ENCODE measurements at places on chromosomes 12 and 14. TPM values are rescaled to one million over a fixed set of nuclear protein-coding genes. Genes with fewer than 3 reads are reported as not detected.

Gene TMEM229B
- total RNA-seq = 10.4 TPM

Gene KIF5A
- total RNA-seq = 0.93 TPM

Gene MYF6
- total RNA-seq = not detected

DNA sequence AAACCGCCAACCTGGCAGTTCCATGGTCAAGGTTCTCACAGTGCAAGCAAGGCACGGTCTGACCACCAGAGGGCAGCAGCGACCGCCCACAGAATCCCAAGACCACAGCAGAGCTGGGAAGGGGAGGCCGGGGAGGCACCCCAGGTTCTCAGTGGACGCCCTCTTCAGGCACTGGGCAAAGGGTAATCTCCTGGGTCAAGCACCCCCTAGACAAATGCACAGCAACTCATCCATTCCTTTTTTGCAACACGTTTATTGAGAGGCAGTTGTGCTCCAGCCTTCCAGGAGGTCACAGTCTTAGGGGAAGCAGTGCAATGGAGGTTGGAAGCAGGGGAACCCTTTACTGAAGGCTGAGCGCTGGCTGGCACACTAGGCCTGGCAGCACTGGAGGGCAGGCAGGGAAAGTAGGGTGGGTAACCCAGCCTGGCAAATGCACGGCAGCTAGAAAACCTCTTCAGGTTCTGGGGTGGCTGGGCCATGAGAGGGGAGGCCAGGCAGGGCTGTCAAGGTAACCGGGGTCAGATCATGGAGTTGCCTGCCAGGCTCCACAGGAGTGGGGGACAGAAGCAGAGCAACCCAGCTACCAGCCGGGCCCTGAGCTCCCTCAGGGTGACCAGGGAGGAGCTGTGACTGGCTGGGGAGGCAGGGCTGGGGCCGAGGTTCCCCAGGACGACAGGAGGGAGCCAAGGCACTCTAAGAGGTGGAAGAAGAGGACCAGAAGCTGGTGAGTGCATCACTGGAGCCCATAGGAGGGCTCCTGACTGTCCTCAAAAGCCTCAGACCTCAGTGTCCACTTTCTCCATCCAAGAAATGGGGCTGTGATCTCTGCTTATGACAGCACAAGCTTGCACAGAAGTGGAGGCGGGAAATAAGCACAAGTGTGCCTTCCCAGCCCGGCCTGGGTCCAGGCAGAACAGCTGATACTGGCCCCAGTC, 1.8 kb upstream of the RHOF start:
- H3K4me3 ChIP-seq = peak overlapping the region; percentile 92
- H3K27ac ChIP-seq = peak overlapping the region; percentile 90
- DNase-seq = peak; percentile 87
- no peaks in the 10 kb centered on the region for H3K27me3 ChIP-seq
- H3K36me3 ChIP-seq = peaks cover 47% of the 10 kb centered on the region

DNA sequence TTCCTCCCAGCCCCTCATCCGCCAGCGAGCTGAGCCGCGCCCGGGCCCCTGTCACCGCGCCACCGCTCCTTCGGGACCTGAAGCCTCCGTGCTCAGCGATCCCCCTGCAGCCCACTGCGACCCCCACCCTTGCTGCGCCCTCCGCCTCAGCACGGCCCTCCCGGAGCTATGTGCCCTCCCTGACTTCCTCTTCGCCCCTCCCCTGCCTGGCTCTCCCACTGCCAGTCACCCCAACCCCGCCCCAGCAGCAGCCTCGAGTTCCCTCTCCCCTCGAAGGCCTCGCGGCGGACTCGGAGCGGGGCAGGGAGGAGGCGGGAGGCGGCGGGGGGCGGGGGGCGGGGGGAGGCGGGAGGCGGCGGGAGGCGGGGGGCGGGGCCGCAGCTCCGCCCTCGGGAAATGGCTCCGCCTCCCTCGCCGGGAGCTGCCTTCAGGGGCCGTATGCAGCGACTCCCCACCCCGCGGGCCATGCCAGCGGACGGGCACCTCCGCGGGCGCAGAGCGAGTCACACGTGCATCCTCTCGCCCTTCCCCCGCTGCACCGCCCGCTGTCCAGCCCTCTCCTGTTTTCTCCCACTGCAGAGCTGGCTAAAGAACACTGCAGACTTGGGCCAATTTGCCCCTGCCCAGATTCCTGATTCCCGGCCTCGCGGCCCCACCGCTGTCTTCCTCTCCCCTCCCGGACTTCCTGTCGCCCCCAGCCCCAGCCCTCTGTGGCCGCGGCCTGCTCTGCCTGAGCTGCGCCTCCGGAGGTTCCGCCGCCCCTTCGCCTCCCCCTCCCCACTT, 29.1 kb upstream of the ADIPOR2 start:
- peaks cover 36% of the 10 kb centered on the region for H3K4me1 ChIP-seq
- no peaks in the 10 kb centered on the region for H3K36me3 ChIP-seq
- H3K27ac ChIP-seq = peak overlapping the region; percentile 58
- H3K4me3 ChIP-seq = peak overlapping the region; percentile 64
- DNase-seq = peak; percentile 89

DNA sequence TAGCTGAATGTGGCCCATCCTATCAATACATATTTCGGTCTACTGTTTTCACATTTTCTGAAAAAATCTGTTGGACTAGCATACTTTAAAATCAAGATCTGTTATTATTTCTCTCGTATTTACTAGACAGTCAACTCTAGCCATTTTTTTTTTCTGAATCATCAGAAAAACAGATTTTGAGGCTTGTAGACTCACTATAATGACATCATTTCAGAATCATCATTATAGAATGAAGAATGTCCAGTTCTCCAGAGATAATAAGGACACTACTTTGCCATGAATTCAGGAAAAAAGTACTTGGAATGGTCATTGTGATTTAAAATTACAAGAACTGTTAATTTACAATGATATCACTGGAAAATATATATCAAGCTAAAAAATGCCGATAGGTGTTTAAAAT, 589.8 kb downstream of the KCNH5 start:
- no peak overlapping the region for H3K27ac ChIP-seq
- H3K4me1 ChIP-seq = no peaks in the 10 kb centered on the region
- H3K4me3 ChIP-seq = no peak overlapping the region
- H3K27me3 ChIP-seq = no peaks in the 10 kb centered on the region

- H3K36me3 ChIP-seq = no peaks in the 10 kb centered on the region
- no peak overlapping the region for H3K27ac ChIP-seq
- H3K4me1 ChIP-seq = peaks cover 4% of the 10 kb centered on the region
- H3K27me3 ChIP-seq = peaks cover 12% of the 10 kb centered on the region
- DNase-seq = no peak
Measured at GRCh38 chr12:3081091-3081490, 3.9 kb downstream of the TSPAN9 start.

GRCh38 chr14:72828604-72829003, 65.3 kb downstream of the DPF3 start:
- H3K27ac ChIP-seq = no peak overlapping the region
- peaks cover 39% of the 10 kb centered on the region for H3K27me3 ChIP-seq
- DNase-seq = no peak
- no peak overlapping the region for H3K4me3 ChIP-seq
- H3K36me3 ChIP-seq = peaks cover 6% of the 10 kb centered on the region

Data from activated CD4-positive, alpha-beta memory T cell treated with anti-CD3 and anti-CD28 coated beads, Interleukin-2, amount 10 ng/mL, durations not matched to agents 7 days and 5 days (primary cell).